Airway epithelial cell (primary cell): ENCODE measurements at places on chromosomes 5 and 9. TPM values are rescaled to one million over a fixed set of nuclear protein-coding genes. Genes with fewer than 3 reads are reported as not detected.

The SPINK6 gene
- total RNA-seq = 5.9 and 10.8 TPM in 2 replicates

The RAD23B gene
- total RNA-seq = 69.0 and 89.2 TPM in 2 replicates

The ZCCHC9 gene
- total RNA-seq = 18.1 and 21.8 TPM in 2 replicates

The SPINK1 gene
- not detected in 2 replicates for total RNA-seq

The GFM2 gene
- 28.3 and 32.2 TPM in 2 replicates for total RNA-seq

The NANS gene
- total RNA-seq = 74.6 and 91.6 TPM in 2 replicates

The ZBED3 gene
- total RNA-seq = 0.37 and 0.85 TPM in 2 replicates
